ENCODE measurements at places on chromosomes 6 and 20.

- DNase-seq: no peak
These were observed 46.7 kb downstream of the TMEM170B start for GRCh38 chr6:11584244-11584643.

DNA sequence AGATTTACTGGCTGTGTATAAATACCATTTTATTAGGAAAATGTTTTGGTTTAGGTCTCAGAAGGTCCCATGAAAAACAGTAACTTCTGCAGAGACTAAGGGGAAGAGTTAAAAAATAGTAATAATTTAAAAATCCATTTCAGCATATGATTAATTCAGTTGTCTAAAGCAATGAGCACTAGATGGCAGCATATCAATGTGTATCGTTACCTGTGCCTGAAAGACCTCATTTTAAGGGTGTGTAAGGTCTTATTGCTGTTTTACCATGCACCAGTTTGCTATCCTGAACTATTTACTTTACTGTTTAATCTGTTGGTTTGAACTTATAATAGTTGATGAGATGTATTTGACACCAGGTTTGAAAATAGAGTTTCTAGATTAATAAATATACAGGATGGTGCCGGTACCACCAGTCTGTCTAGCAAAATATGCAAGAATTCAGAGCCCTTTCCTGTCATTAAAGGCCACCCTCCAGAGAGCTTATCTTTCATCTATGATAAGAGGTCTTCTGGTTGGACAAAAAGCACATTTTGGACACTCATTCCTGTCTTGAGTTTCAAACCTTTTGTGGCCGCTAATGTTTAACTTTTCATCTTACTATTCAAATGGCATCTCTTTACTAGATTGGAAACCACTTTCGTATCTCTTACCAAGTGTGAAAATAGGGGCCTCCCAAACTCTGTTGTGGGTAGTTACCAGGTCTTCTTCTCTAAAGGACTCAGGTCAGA lies 8.9 kb upstream of the AHI1 start:
- DNase-seq: no peak

- DNase-seq: no peak
These were observed 18.4 kb downstream of the UBE3D start for GRCh38 chr6:83047065-83047754.

GRCh38 chr20:38115205-38115604 lies 49.9 kb downstream of the TGM2 start:
- no peak for DNase-seq

DNA sequence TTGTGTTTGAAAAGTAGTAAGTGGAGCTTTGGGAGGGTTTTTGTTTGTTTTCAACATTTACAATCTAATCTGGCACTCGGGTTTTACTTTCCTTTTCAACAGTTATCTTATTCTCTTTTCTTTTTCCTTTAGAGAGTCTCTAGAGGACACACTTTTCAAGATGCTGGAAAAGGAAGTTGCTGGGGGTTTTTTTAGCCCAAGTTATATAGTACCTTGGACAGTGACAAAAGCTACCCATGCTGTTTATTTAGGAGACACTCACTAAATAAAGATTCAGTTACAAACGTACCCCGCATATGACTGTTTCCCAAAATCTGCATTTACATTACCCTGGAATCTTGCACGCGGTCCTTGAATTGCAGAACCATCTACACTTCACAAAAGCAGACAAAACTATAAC lies 78.8 kb downstream of the MAP7 start:
- no peak for DNase-seq

DNA sequence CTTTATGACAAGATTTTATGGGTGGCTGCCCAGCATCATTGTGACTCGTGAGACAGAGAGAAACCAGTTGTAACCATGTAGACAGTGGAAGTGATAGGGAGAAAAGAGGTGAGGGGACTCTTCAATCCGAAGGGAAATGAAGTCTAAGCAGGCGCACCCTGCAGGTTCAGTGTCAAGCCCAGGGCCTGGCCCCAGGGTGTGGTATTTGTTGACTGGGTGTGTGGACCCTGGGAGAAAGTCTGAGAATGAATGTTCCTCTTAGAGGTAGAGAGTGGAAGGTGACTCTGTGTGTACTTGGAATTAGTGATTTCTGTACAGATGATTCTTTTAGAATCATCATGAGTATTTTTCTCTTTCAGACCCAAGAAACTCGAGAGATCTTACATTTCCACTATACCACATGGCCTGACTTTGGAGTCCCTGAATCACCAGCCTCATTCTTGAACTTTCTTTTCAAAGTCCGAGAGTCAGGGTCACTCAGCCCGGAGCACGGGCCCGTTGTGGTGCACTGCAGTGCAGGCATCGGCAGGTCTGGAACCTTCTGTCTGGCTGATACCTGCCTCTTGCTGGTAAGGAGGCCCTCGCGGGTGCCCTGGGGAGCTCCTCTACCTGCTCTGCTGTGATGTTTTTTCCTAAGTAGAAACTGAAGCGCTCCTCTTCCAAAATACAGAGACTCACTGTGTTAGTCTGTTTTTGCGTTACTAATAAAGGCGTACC lies 68.0 kb downstream of the PTPN1 start:
- no peak for DNase-seq
